ENCODE measurements at places on chromosomes 7 and 10.

DNA sequence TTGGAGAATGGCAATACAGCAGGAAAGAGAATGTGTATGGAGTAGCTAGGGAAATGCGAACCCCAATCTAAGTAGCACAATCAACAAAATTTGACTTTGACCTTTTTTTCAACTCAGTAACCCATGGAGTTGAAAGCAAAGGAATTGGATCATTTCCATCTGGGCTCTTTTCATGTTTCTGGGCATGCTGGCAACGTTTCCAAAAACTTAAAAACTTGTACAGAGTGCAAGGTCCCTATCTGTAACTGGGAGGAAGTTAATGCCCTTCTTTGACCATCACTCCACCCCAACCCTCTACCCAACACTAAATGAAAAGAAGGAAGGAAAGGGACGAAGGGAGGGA lies 1.3 kb upstream of the HIBADH start:
- DNase-seq: no peak

DNA sequence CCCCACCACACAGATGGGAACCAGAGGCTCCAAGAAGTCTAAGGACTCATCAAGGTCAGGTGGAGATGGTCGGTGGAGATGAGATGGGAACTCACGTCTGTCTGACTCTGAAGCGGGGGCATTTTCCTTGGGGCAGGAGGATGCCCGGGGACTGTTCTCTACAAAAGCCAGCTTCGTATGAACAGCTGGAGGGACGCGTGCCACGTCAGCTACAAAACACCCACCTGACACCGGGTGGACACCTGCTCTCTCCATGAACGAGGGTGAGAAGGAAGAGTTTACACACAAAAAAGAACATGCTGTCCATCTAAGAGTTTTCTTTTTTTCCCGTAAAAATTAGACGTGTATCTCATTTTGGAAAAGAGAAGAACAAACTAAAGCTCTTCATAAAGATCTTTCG lies 47.7 kb downstream of the C10orf143 start:
- no peak for DNase-seq

- no peak for DNase-seq
Measured at GRCh38 chr7:127336458-127336857, 56.0 kb downstream of the ZNF800 start.

DNA sequence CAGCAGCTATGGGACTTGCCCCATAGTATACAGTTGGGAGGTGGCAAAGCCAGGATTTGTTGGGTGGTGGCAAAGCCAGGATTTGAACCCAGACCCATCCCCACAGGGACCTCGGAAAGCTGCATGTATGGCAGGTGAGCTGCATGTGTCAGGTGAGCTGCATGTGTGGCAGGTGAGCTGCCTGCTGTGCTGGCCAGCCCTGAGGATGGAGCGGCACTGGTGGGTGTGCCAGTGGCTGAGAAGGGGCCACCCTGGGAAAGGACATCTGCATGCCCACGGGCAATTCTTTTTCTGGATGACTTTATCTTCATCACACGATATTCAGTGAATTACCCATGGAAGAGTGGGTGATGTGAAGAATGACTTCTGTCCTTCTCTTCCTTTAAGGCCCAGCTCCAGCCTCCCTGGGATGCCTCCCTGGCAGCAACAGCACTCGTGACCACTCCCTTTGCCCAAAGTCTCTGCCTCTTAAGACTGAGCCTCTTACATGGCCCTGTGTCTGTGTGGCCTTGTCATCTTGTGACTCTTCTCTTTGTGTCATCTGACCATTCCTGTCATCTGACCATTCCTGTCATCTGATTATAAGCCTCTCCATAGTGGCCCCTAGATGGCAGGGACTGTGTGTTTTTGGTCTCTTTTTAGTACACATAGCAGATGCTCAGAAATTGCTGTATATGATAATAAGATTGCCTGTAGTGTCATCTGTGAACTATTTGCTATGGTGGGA lies 25.0 kb downstream of the CLEC2L start:
- DNase-seq: no peak

- no peak for DNase-seq
Measured at GRCh38 chr7:150799741-150800580, at the start of gene TMEM176B. TMEM176B (minus strand) TSS chr7:150800364; CDS start chr7:150796569, 3,795 bp downstream.

- DNase-seq: no peak
Measured at GRCh38 chr10:102504976-102505300, 1.2 kb downstream of the SUFU start.

GRCh38 chr10:109940553-109940952 lies 17.2 kb upstream of the XPNPEP1 start:
- DNase-seq: no peak

DNA sequence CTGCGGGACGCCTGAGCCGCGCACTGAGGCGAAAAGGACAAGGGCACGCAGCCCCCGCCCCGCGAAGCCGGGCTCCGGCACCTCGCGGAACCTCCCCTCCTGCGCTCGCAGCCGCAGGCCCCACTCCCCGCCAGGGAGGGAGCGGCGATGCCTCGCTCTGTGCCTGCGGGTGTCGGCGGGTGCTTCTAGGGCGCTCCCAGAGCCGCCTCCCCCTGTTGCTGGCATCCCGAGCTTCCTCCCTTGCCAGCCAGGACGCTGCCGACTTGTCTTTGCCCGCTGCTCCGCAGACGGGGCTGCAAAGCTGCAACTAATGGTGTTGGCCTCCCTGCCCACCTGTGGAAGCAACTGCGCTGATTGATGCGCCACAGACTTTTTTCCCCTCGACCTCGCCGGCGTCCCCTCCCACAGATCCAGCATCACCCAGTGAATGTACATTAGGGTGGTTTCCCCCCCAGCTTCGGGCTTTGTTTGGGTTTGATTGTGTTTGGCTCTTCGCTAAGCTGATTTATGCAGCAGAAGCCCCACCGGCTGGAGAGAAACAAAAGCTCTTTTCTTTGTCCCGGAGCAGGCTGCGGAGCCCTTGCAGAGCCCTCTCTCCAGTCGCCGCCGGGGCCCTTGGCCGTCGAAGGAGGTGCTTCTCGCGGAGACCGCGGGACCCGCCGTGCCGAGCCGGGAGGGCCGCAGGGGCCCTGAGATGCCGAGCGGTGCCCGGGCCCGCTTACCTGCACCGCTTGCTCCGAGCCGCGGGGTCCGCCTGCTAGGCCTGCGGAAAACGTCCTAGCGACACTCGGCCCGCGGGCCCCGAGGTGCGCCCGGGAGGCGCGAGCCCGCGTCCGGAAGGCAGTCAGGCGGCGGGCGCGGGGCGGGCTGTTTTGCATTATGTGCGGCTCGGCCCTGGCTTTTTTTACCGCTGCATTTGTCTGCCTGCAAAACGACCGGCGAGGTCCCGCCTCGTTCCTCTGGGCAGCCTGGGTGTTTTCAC lies 519 bp downstream of the ITGB8 start:
- DNase-seq: no peak

DNA sequence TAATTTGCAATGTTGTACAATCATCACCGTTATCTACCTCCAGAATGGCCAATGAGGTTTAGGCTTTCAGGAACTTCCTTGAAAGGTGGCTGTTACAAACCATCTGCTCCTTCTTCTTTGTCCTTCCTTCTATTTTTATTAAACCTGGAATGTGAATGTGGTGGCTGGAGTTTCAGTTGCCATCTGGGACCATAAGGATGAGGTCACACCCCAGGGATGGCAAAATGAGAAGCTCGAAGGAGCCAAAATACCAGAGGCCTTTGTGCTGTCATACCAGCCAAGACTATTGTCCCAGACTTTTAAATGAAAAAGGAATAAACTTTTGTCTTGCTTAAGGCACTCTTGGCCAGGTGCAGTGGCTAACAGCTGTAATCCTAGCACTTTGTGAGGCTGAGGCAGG lies 30.9 kb upstream of the LMTK2 start:
- no peak for DNase-seq

GRCh38 chr10:75375838-75376237 lies 25.7 kb downstream of the ZNF503 start:
- DNase-seq: no peak

DNA sequence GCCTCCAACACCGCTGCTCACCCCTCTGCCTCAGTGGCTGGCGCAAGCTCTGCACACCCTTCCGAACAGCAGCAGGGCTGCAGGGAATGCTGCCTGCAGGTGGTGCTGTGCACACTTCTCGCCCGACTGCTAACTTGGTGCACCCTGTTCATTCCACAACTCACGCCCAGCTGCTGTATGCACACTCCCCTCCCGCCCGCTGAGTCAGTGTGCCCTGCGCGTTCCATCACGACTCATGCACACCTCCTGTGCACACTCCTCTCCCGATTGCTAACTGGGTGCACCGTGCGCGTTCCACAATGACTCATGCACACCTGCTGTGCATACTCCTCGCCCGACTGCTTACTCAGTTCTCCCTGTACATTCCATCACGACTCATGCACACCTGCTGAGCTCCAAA lies 21.5 kb downstream of the ADARB2 start:
- DNase-seq: no peak

- DNase-seq: no peak
Measured at GRCh38 chr10:111126077-111126476, 49.2 kb downstream of the ADRA2A start.

All from effector memory CD4-positive, alpha-beta T cell (primary cell).